ENCODE measurements at places on chromosomes 12 and 14.

GRCh38 chr12:81992461-81992860 lies 233.3 kb upstream of the PPFIA2 start:
- DNase-seq, result no peak

DNA sequence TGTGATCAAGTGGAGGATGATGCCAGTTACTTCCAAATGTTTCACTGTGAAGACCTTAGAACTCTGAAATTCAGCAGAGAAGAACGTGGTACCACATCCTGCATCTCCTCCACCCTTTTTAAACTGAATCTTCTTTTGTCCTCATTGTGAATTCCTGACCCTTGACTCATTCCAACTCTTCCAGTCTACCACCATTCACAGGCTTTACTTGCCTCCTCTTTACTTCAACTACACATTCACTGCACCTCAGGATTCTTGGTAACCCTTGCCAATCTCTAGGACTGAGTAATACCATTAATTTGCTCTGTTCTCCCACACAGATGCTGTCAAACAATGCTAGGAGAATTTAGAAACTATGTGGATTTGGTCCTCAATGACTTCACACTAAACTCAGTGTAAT lies 37.3 kb downstream of the PPP1R12A start:
- no peak for DNase-seq

DNA sequence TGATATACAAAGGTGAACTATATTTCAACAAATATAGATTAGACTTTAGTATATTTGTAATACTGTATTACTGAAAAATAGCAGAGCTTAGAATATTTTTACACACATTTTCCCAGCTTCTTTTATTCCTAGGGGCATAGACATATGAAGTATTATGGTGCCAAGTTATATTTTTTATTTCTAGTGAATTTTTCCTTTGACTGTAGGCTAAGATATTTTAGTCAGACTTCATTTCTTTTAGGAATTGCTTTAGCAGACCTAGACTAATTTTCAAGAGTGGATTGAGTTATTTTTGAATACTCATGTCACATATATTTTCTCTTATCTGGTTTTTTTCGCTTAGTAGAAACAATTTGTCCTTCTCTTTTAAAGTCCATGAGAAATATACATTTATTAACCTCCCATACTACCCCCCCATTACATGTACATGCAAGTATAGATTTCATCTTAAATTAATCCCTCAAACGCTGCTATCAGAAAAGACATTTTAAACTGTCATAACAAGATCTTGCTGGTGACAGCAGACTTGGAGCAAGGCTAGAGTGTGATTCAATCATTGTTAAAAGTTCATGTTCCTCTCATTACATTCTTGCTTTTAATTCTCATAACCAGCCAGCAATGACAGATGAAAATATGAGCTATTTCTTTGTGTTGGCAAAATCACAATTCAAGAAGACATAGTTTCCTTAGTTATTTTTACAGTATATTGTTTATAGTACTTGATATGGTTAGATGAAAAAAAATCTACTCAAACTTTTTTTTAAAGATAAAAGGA lies 456.1 kb downstream of the AEBP2 start:
- DNase-seq, result no peak

DNA sequence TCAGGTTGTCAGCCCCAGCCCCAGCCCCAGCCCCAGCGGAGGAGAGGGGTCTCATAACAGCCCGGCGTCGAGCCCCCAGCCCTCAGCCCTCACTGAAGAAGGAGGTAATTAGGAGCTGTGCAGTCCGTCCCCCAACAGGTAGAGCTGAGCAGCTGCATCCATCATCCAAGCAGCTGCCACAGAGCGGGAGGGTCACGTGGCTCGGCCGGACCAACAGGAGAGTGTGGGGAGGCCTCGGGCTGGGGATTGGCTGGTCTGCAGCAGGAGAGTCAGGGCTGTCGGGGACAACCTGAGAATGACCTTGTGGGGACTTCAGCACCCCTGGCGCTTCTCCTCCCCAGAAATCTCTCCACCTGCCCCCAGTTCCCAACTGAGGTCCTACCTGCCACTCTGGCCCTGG lies 29.6 kb downstream of the SMUG1 start:
- DNase-seq, result no peak

DNA sequence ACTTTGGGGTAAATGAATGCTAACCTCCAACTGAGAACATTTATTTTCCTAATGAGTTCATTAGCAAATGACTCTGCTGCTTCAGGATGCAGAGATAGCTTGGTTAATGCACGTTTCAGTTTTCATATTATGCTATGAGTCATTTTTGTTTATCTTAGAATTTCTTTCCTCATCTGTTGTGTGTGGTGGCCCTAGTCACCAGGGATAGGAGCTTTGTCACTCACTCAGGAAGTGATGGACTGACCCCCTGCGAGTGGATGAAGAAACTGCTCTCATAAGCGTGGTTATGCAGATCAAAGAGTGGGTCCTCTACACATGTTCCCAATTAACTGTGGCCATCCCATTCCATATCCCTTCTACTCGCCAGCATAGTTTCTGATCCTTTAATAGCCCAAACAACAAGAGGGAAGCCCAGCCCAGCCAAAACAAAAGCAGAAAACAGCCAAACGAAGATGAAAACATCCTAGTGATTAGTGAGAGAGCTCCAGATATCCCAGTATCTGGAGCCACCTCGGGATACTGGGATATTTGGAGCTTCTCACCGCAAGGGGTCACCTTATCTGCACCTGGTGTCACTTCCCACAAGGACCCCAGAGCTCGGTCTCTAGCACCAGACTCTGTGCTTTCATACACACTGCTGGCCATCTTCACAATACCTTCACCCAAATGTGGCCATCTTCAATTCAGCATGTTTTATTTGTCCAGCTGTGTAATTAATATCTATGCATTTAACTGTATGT lies 8.6 kb downstream of the TC2N start:
- no peak for DNase-seq

GRCh38 chr12:124927201-124928094 lies 13.0 kb upstream of the UBC start:
- DNase-seq, result peak; percentile 50

DNA sequence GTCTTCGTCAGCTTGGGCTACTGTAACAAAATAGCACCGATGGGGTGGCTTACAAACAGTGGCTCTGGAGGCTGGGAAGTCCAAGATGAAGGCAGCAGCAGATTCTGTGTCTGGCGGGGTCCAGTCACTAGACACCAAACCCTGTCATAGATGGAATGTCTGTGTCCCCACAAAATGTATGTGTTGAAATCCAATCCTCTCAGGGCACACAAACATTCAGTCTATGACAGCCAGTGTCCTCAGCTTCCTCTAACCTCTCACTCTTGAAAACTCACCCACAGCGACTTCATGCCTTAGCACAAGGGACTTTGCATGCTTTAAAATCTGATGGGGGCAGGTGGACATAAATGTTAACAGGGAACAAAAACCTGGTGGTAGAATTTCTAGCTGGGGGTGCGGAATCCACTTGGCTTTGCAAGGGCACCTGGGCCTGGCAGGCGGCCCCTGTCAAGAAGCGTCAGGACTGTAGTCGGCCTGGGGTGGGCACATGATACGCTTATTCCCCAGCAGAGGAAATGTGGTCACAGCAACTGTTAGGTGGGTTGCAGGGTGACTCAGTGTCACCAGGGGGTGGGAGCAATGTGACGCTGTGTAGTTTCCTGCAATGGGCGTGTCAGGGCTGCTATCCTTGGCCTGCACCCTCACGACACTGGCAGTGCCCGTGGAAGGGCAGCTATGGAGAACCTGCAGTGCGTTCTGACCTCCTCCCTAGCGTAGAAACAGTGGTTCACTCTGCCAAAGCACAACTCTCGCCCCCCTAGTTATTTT lies 17.7 kb downstream of the RIN3 start:
- no peak for DNase-seq

DNA sequence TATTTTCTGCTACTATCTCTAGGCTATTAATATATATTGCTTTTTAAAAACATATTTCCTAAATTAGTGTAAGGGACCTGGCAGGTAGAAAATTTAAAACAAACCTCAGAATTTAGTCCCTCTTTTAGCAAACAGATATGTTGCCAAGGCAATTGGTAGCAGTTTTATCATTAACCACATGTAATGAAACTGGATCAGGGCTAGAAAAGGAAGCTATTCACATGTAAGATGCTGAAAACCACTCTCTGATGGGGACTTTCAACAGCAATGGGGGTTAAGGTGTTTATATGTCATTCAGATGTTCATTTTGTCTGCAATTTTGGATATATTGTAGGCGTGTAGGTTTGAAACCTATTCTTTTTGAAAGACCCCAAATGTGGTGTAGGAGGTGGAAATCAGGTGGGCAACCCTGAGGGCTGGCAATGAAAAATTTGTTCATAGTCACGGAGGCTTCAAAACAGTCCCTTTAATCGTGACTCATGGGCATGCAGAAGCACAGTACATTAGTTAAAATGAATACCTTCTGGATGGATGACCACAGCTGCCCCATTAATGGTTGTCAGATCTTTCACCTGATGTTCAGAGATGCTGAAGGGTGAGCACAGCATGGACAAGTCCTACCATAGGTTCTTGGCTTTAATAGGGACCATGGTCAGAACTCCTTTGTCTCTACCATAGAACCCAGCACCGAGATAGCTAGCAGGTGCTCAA lies 5.9 kb upstream of the PKP2 start:
- DNase-seq, result no peak

DNA sequence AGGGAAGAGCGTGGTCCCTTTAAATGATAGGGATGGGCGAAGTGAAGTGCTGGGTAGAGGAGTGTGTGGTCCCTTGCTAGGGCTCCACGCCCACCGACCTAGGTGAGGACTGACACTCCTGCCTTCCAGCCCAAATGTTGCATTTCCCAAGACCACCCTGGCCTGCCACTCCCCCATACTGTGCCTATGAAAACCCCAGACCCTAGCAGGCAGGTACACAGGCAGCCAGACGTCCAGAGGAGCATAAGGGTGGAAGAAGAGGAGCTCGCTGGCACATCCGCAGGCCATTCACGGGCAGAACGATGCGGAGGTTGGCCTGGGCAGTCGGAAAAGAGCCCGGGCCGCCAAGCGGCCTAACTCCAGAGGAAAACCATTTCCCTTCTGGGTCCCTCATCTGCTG lies 817 bp upstream of the IPO8 start:
- DNase-seq, result no peak

- no peak for DNase-seq
Observed at GRCh38 chr14:77306416-77306815, 14.3 kb downstream of the POMT2 start.

GRCh38 chr12:49121047-49121696 lies 10.0 kb downstream of the TUBA1B start:
- no peak for DNase-seq

DNA sequence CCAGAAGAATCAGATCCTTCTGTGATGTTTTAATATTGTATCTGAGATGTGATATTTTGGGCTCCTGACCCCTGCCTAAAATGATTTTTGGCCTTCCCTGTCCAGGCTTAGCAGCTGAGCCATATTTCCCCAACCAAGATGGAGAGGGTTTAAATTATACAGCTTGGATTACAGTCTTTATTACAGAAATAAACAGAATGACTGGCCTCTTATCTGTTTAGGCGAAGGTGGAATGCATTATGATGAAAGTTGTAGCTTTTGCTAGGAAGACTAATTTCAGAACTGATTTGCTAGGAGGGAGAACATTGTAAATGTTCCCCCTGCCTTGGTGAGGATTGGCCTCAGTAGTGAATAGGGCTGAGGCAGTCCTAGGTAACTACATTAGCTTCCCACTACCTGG lies 23.3 kb downstream of the BMAL2 start:
- DNase-seq, result no peak

DNA sequence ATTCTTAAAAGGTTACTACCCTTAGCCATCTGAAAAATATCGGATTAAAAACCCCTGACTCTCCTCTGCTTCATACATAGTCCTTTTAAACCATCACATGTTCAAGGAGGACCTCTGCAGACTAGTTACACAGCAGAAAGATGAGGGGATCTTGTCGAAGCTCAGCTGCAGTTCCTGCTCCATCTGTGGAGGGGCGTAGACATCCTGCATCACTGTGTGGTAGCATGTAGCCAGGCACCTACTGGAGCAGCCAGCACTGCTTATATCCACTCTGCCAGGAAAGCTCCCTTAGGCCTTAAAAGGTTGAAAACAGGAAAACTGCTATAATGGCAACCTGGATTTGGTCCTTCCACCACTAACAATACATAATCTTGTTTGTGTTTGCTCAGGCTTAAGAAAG lies 57.6 kb upstream of the STRN3 start:
- no peak for DNase-seq

GRCh38 chr12:62533755-62534107 lies 67.1 kb downstream of the MON2 start:
- no peak for DNase-seq

GRCh38 chr14:65344011-65344410 lies 68.5 kb upstream of the FUT8 start:
- DNase-seq, result no peak

DNA sequence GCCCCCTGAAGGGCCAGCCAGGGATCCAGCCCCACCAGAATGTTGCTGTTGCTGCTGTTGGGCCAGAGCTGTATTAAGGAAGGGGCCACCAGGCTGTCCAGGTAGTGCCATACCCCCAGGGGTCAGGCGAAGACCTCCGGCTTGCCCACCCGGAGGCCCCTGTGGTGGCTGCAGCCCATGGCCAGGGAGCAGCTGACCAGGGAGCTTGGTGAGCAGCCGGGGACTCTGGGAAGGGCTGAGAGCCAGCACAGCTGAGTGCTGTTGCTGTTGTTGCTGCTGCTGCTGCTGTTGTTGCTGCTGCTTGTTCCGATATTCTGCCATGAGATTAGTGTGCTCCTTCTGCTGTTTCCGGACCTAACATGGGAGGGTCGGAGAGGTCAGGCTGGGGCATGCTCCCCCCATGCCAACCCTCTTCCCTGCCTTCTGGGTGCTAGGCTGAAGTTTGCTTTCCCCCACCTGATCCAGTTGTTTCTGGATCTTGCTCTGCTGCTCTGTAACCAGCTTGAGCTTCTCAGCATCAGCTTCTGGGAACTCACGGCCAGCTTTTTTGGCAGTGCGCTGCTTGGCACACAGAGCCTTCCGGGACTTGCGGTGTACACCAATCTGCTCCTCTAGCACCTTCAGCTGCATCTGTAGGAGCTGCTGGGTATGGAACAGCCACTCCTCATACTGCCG lies 15.2 kb upstream of the PRKAG1 start:
- DNase-seq, result no peak

DNA sequence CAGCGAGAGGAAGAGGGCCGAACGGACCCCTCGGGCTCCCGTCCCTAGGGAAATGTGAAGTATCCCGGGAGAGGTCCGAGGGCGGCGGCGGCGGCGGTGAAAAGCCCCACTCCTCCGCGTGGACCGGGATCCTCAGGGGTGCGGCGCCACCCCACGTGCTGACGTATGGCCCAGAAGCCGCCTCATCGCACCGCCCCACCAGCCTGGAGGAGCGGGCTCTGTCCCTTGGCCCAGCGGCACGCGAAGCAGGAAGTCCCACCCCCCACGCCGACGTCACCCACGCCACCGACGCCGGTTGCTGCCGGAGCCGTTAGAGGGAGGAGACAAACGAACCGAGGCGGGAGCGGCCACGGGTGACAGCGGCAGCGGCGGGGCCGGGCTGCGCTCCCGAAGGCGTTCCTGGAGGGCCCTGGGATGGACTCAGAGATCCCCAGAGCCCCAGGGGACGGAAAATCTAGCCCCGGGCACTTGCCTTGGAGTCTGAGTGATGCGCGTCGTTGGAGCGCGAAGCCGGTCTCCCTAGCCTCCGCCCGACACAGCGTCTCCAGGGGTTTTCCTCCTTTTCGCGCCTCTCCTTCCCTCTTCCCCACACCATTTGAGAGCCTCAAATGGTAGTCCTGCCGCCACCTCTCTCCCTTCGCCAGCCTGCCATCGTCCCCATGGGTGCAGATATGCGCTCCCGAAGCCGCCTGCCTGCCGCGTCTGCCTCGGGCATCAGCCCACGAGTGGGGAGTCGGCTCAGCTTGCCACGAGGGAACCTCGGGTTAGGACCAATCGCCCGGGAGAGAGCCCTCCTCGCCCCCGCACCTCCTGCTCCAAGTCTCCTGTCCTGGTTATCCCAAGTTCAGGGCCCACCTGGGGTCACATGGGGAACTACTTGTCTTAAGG lies at the start of gene CEP83:
Gene CEP83, minus strand, starts transcription at position 140 of the 888 bp plus-strand sequence. CDS start 47,377 bp downstream, outside the sequence.
- DNase-seq, result peak; percentile 80

GRCh38 chr12:20476551-20476950 lies 108.2 kb downstream of the PDE3A start:
- DNase-seq, result no peak
